Suppressor macrophage (primary cell): ENCODE measurements at places on chromosomes 5 and 9.

DNA sequence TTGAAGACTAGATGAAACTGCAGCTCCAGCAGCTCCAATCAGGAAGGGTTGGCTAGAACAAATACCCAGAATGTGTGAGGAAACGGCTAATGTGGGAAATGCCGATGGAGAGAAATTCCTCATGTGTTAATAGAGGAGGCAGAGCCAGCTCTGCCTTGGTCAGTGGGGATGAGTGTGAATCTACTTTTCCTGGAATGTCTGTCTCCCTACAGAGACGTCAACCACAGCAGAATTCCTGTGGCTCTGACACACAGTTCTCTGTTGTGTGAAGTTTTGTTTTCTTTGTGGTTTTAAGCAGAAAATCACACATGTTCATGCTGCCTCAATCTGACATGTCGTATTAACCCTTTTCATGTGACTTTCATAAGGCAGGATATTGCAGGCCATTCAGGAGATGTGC lies 476.6 kb upstream of the WWC1 start:
- DNase-seq: no peak

DNA sequence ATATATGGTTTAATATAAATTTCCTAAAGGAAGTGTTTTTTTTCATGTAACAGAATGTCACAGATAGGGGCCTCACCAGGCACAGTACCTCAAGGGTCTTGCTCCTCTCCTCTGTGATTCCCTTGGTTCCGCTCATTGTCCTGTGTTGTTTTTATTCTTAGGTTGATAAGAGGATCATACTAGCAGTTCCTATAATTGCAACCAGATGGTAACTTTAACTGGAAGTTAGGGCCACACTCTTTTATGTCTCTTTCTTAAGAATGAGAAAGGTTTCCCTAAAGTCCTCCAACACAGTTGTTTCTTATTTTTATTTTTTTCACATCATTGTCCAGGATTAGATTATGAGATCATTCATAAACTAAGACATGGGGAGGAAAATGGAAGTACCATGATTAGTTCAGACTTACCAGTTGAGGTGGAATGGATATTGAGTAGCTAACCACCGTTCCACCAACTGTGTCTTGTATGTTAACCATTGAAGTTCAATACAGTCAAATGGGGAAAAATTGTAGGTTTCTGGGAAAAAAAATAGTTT lies 41.1 kb downstream of the FAM174A start:
- no peak for DNase-seq

DNA sequence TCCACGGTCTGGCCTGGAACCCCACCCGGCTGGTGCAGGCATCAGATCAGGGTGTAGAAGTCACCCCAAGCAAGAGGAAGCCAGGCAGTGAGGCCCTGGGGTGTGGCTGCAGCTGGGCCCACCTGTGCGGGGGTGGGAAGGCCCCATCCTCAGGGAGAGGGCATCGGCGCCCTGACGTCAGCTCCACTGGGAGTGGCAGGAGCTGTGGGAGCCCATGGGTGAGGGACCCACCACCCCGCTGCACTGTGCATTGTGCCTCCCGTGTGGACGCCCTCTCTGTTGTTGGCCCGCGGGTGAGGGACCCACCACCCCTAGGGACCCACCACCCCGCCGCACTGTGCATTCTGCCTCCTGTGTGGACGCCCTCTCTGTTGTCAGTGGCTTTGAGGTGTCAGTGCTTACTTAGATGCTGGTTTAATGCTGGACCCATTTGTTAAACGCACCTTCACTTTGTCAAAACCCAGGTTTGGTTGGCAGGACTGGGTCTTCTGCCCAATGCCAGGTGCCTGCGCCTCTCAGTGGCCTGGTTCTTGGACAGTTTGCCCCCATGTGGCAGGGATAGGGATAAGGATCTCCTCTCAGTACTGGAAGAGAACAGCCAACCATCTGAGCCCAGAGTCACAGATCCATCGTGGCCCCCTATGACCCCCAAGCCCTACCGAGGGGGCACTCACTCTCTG lies 6.9 kb upstream of the EXOC3 start:
- peak; percentile 45 for DNase-seq

DNA sequence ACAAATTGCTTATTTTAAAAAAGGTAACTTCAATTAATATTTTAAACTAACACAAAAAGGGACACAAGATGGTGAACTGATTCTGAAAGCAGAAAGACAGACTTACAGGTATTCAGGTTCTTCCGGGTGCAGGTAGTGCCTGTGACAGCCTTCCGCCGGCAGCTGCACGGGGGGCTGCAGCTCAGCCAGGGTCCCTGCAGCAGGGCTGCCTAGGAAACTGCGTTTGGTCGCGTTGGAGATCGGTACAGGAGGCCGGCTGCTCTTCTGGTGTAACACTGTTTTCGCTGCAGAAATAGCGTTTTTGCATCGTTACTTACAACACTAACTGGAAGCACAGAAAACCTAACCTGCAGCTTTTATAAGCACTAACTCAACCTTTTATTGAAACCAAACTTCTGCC lies 80.0 kb downstream of the CAMSAP1 start:
- DNase-seq: no peak

GRCh38 chr5:142104491-142104890 lies 4.1 kb upstream of the NDFIP1 start:
- no peak for DNase-seq

DNA sequence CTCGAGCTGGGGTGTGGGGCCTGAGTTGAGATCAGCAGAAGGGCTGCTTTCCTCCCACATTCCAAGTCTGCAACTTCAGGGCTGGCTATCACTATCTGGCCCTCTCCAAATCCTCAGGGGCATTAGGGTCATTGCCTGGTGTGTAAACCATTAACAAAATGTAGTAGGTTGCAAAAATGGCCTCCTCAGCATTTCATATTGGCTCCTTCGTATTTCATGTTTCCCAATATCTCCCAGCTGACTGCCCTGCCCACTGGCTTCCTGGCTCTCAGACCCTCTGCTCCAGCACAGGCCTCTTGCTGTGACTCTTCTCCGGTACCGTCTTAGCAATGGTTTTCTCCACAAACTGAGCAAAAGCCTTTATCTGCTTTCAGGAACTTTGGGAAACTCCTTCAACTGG lies 113.8 kb downstream of the GADD45G start:
- peak; percentile 71 for DNase-seq

DNA sequence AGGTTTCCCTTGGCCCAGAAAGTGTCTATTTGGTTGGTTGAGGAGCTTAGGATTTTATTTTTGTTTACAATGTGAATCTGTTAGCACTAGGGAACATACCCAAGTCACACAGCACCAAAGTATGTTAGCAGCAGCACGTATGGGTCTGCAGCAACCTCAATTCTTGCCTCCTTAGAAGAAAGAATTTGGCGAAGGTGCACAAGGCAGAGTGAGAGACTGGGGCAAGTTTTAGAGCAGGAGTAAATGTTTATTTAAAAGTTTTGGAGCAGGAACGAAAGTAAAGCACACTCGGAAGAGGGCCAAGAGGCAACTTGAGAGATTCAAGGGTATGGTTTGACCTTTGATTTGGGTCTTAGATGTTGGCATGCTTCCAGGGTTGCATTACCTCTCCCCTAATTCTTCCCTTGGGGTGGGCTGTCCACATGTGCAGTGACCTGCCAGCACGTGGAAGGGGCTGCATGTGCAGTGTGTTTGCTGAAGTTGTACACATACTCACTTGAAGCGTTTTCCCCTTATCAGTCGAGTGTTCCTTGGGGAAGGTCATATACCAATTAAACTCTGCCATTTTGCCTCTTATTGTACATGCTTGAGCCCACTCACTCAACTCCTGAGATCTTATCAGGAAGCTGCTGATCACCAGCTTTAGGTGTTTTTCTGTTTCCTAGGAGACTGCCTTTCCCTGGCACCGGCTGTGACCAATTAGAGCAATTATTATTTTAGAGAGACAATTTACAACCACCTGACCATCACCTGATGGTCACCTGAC lies 64.9 kb upstream of the SHC3 start:
- no peak for DNase-seq

DNA sequence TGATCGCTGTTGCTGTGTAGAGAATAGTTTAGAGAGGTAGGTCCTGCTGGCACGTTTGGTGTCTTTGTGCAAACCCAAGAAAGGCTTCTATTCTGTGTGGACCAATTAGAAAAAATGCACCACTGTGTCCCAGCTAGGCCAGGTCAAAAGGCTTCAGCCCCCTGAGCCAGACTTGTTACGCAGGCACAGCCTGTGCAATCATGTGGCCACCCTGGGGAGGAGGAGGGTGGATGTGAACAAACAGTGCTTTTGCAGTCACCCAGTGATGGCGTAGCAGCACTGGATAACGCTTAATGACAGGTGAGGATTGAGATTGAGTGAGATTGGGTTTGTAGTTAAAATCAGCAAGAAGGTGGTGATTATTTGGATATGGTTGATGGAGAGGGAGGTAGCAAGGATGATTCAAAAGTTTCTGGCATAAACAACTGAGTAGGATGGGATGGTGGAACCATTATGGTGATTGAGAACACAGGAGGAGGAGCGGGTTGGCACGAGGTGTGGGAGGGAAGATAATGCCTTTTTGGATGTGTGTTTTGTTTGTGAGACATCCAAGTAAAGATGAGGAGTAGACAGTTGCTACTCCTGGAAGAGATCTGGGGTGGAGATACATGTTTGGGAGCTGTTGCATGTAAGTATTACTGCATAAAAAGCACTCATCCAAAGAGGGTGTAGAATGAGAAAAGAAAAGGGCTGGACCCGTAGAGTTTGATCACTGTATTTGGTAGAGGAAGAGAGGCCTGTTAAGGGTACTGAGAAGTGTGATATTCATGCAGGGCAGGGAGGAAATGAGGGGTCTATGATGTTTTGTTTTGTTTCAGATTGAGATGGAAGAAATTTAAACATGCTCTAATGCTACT lies 6.7 kb downstream of the GCNT1 start:
- DNase-seq: no peak

DNA sequence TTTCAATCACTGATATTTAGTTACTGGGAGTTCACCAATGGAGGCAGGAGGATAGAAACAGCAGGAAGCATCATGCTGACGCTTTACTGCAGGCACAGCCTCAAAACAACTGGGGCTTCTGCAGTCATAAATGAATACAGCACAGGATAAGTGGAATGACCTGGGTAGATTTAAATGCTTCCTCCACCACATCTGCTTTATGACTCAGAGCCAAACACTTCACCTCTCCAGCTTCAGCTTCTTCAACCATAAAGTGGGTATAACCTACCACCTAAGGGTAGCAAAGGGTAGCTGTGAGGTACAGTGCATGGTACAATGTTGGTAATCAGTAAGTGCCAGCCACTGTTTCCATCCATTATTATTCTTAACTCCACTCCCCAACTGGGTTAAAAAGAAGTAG lies 28.4 kb downstream of the RASEF start:
- DNase-seq: no peak

DNA sequence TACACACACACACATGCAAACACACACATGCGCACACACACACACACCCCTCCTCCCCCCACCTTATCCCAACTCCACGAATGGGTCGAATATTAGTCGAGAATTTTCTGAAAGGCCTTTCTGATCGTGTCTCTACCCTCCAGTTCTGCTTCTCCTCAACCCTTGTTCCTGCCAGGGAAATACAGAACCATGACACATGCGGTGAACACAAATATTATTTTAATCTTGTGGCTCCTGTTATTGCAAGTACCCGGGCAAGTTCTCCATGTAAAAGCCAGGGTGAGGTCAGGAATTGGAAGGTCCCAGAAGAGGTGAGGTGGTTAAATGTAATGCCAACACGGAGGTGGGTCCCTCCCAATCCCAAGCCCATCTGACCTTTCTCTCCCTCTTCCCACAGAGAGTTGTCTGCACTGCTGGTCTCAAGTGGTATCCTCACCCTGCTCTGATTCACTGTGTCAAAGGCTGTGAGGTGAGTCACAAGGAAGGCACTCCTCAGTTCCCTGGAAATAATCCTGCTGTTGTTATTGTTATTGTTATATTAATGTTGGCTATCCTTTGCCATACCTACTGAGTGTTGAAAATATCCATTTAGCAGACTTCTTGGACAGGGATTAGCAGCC lies 223.7 kb downstream of the PAPPA start:
- DNase-seq: no peak

DNA sequence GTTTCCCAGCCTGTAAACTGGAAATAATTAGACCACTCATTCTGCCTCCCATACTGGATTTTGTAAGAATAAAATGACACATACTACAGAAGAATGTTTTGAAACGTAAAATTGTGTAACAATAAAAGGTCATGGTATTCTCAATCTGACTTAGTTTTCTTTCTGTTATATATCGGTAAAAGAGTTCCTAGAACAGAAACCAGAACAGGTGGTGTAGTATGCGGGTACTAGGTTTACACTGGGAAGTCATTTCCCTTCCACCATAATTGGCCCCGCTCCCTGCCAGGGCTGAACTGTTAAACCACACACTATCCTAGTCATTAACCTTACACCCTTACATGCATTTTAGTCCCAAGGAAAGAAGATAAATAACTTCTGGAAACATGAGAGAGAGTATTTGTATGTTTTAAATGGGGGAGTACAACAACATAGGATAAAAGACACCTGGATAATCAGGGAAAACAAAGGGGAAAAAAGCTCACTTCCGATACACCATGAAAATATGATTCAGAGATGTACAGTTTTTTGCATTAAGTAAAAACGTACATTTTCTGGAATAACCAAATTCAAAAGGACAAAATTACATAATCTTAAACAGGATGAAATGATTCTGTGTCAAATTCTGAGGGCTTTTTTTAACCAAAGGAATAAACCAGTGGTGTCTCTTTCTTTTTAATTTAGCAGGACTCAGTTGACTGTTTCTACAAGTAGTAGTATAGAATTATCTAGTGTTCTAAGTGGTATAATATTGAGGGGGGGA lies 199.7 kb downstream of the GLIS3 start:
- no peak for DNase-seq

DNA sequence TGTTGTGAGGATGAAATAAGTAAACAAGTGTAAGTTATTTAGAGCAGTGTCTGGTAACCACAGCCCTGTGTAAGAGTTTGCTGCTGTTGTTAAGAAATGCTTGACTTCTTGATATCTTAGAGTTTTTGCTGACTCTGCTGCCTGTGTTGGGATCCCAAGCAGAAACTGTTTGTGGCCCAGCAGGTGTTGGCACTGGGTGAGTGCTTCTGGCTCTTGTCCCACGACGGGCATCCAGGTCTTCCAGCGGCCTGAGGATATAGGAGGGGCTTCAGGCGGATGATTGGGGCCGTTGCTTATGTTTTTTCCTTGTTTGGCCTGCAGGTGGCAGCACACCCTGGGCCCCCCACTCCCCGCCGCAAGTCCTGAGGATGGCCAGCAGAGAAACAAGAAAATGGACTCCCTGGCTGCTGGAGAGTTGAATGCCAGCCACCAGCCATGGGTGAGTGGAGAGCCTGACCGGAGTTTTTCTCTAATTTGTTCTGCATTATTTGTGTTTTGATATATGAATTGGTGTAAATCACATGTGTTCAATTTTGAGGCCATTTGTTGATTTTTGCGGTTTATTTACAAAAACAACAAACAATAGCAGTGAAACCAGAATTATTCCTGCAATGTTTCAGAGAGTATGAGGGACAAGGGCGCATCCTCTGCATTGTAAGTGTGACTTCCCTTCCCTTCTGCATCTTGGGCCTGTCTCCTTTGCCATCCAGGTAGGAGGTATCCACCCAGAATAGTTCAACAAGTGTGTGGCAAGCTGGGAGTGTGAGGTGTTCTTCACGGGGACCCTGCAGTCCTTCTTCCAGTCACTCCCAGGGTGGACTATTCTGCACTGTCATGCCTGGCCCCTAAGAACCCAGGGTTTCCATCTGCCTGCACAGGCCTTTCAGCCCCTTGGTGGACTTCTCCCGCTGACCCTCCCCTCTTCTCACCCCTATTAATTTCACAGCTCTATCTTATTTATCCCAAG lies 50.3 kb downstream of the SLC22A5 start:
- peak; percentile 70 for DNase-seq
